Stimulated activated CD8-positive, alpha-beta memory T cell treated with anti-CD3 and anti-CD28 coated beads, Interleukin-4, amount 100 ng/mL, for 48 hours (primary cell): ENCODE measurements at places on chromosomes 4 and X.
A peak's percentile ranks its signal among the peaks of the same experiment; 100 is the strongest.

DNA sequence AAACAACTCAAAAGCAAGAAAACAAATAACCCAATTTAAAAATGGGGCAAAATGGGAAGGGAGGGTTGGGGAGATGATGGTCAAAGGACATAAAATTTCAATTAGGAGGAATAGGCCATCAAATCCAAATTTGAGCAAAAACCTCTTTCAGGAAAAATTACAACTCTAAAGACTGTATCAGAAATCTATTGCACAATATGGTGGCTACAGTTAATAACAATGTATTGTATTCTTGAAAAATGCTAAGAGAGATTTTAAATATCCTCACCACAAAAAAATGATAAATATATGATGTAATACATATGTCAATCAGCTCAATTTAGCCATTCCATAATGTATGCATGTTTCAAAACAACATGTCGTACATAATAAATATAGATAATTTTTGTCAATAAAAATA is 60.7 kb downstream of the RELL1 start:
- DNase-seq = no peak

DNA sequence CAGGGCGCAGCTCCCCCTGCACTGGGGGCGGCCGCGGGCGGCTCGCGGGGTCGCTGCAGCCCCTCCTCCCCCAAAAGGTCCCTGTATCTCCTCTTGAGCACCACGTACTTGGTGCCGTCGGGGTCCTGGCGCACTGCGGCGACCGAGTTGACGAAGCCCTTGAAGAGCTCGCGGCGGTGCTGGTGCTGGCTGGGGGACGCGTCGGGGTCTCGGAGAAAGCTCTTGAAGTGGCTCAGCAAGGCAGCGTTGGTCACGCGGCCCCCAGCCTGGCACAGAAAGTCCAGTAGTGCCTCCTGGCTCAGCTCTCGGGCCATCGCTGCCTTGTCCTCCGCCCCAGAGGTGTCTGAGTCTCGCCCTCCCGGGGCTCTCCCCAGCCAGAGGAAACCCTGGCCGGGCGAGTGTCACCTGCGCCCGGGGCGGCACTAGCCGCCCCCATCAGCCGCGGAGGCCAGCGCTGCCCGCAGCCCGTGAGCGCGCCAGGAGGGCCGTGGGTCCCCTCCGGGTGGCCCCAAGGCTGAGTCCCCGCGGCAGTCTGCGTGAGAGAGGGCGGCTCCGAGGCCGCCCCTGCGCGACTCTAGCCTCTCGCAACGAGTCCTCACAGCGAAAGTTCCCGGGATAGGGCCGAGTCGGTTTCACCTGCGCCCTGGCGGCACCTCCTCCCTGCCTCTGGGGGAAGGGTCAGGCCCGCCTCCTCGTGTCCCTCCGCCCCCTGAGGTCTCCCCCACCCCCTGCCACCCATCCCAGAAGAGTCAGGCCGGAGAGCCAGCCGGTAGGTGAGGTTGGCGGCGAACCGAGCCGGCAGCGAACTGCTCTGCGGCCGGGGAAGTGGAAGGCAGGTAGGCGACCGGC is at the start of gene SOWAHB:
Gene SOWAHB (minus strand): TSS at position 609 of the 849 bp plus-strand sequence. CDS start 295 bp downstream, at position 314.
- peak; percentile 39 for DNase-seq

DNA sequence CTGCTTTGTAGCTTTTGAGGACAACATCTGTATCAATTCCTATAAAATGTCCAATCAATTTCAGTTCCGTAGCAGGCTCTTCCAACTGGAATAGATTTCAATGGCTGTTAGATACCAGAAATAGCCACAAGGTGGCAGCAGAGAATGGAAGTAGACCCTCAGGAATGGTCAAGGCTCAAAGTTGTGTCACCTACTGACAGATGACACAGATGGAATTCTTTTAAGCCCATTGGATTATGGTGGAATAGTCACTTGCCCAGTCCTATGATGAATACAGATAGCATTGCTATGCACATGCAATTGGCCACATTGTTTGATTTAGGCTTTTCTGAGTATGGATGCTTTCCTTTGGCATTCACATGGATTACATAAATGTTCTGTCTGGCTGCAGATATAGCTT is 130.4 kb upstream of the RADX start:
- DNase-seq = peak; percentile 45

DNA sequence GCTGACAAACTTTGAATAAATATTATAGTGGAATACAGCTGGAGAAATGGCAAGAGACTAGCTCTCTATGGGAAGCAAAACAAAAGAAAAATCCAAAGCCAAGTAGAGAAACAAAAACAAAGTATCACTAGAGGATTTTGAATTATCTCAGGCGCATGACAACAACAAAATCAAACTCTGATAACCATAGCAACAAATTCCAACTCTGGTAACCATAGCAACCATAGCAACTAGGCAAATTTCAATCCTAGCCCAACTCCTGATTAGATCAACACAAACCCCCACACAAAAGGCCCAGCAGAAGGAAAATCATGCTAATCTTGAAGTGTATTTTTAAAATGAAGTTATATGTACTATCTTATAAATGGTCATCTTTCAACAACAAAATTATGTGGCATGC is 98.4 kb upstream of the MAGEE2 start:
- DNase-seq = no peak

- no peak for DNase-seq
Observed at GRCh38 chrX:11629593-11630211, 36.0 kb downstream of the ARHGAP6 start.

DNA sequence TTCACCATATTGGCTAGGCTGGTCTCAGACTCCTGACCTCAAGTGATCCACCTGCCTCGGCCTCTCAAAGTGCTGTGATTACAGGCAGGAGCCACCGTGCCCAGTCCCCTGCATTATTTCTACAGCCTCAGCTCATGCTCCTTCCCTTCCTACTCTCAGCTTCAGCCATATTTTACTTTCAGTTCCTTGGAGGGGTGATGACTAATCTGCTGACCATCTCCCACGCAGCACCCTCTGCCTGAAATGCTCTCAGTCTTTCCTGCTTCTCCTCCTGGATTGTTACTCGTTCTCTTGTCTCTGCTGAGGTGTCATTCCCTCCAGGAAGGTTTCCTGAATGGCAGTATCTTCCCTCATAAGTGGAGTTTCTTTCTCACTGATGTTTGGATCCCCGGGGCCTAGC is 63.3 kb downstream of the MOSPD2 start:
- DNase-seq = no peak
